Activated CD4-positive, alpha-beta T cell treated with anti-CD3 and anti-CD28 coated beads, Interleukin-10, Interleukin-2, amounts not matched to agents 100 ng/mL and 50 ng/mL, durations not matched to agents 16 hours and 8 hours (primary cell): ENCODE measurements at places on chromosomes 11 and 22.

GRCh38 chr11:22688914-22689313 is 22.5 kb downstream of the GAS2 start:
- no peak for DNase-seq

DNA sequence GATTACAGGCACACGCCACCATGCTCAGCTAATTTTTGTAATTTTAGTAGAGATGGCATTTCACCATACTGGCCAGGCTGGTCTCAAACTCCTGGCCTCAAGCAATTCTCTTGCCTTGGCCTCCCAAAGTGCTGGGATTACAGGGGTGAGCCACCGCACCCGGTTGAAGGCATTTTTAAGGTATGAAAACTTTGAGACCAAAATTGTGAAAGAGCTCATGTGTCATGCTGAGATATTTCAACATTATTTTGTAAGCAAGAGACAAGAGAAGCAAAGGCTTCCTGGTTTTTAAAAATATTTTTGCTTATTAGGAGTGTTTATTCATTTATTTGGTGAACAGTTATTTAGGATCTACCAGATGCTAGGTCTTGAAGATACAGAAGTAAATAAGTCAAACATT is 6.8 kb downstream of the NHERF4 start:
- DNase-seq = no peak

DNA sequence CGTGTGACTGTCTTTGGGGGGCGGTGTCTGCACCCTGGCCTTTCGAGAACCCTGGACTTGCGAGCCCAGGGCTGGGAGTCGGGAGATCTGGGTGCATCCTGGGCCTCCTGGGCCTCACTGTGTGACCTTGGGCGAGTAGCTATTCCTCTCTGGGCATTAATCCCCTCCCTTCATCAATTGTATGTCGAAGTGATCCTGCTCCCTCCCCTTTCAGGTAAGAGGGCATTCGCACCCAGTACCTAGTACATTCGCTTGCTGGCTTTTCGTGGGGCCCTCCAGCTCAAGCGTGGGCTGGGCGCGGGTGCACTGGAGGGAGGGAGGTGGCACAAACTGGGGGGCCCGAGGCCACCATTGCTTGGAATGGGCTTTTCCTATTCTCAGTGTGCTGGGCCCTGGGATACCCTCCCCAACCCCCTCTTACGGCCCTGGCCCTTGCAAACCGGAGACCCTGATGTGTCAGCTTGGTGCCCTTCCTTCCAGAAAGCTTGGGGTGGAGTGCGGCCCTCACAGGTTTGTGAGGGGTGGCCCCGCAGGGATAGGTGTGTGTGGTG is 530 bp downstream of the USP35 start:
- DNase-seq = no peak

DNA sequence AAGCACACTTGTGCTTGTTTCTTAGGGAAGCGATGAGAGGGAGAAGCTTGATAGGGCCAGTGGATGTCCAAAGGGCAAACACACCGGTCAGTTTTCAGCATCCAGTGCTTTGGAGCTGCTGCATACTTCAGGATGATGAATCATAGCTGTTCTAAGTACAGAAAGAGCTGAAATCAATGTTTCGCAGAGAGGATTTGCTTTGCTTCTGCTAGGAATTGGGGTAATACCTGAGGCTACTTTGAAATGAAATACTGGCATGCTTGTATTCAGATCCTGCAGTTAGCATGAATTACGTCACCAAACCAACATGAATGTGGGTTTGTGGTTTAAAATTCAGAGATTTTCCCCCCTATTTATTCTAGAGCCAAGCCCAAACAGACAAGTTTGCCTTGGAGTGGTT is 41.7 kb upstream of the SC5D start:
- DNase-seq = no peak

- peak; percentile 57 for DNase-seq
These were observed 3.6 kb downstream of the CD44 start for GRCh38 chr11:35142481-35143075.

DNA sequence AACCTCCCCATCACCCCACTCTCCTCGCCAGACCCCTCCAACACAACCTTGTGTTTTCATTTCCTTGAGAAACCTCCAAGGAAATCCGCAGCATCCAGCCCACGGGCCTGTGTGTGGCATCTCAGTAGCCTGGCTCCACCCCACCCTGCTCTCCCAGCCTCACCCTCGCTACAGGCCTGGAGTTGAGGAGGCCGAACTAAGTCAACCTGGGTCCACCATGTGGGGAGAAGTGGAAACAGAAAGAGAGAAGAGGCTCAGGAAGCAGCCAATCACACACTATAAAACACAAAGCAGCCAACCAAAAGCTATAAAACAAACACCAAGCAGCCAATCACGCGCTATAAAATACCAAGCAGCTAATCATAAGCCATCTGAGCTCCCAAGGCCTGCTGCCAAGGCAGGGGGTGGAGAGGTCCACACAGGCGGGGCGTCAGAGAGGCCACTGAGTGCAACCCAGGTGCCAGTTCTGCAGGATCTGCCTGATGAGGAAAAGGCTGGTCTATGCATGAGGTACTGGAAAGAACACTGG is 72.0 kb downstream of the MICAL3 start:
- DNase-seq = no peak

GRCh38 chr11:15826826-15827225 is 529.5 kb downstream of the SOX6 start:
- DNase-seq = peak; percentile 21

DNA sequence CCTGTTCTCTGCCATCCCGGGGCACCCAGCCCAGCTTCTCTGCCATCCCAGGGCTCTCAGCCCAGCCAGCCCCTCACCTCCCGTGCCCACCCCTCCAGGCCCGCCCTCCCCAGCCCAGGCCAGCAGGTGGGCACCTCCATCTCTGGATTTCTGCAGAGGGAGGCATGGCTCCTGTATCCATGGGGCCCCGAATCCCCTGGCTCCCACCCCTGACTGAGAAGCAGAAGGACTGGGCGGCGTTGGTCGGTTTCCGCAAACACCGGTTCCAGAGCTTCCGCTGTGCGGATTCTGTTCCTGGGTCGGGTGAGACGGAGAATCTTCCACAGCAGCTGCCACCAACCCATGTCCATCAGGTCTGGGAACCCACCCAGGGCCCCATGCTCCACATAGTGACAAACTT is 240.3 kb downstream of the BRD1 start:
- DNase-seq = no peak

GRCh38 chr11:105227363-105227762 is 87.8 kb upstream of the CARD18 start:
- DNase-seq = no peak

DNA sequence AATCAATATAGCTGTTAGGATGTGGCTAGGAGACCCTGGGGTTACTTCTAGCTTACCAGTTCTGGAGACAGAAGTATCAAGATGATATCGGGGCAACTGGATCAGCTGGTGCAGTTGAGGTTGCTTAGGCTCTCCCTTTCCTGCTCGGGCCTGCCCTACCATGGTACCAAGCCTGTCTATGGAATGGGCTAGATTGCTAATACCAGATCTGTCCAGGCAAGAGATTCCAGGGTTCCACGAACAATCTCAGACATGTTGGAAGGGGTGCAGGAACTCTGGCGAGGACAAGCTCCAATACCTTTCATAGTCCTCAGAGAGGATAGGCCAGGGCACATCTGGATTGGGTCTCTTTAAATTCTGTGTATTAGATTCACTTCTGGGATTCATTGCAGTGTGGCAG is 53.8 kb downstream of the ADM start:
- DNase-seq = no peak

GRCh38 chr22:50688448-50688847 is 15.8 kb downstream of the SHANK3 start:
- DNase-seq = no peak

- no peak for DNase-seq
These were observed 136.1 kb downstream of the EHF start for GRCh38 chr11:34757026-34757451.

- DNase-seq = no peak
These were observed 2.8 kb upstream of the USP2 start for GRCh38 chr11:119384332-119384731.

GRCh38 chr22:19463491-19464469 is 15.2 kb downstream of the UFD1 start:
- DNase-seq = no peak

- DNase-seq = no peak
These were observed 1.7 kb upstream of the JAM3 start for GRCh38 chr11:134066943-134067885.

DNA sequence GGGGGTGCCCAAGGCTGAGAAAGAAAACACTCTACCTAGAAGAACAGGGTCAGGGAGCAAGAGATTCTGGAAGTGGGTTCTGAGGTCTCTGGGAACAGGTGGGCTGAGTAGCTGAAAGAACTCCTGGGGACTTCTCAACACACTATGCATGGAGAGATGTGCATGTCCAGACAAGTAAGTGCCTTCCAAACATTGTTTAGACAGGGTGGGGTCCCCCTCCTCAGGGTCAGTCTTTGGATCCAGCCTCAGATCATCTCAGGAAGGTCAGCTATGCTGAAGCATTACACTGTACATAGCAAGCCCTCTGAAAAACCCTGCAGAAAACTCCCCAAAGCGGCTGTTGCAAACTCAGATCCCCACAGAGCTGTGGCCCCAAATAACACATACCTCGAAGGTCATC is 53.9 kb upstream of the SCUBE2 start:
- DNase-seq = no peak

GRCh38 chr22:43897751-43898261 is 6.0 kb upstream of the PNPLA5 start:
- DNase-seq = peak; percentile 35

DNA sequence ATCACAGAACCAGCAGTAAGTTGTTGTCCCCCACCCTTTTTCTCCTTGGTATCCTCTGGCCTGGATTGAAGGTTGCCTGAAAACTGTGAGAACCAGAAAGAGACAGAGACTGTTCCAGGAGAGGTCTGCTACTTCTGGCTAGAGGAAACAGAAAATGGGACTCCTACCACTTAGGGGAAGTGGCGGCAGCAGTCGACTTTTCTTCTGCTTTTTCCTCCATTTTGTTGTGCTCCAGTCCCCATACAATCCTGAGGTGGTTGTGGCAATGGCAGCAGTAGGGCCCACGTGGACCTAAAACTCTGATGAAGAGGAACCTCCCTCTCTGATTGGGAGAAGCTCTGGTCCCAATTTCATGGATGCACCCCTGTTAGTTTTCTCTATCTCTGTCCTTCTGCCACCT is 76.0 kb upstream of the SORL1 start:
- no peak for DNase-seq

GRCh38 chr22:44702479-44703198 is 635 bp downstream of the PRR5 start:
- DNase-seq = peak; percentile 15

DNA sequence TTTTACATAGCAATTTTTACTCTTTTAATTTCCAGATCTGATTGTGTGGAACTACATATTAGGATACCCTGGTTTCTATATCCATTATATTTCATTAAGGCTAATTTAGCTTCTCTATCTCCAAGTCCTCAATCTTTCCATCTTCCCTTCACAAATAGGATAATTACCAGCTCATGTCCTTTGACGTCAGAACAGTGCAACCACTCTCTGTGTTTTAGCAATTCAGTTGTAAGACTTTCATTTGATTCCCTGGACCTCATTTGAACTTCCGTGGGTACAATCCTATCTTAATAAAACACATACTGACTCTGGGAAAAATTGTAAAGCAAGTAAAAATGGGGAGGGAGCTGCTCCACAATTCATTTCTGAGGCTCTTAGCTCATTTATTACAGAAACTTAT is 52.8 kb downstream of the FAM76B start:
- DNase-seq = no peak

DNA sequence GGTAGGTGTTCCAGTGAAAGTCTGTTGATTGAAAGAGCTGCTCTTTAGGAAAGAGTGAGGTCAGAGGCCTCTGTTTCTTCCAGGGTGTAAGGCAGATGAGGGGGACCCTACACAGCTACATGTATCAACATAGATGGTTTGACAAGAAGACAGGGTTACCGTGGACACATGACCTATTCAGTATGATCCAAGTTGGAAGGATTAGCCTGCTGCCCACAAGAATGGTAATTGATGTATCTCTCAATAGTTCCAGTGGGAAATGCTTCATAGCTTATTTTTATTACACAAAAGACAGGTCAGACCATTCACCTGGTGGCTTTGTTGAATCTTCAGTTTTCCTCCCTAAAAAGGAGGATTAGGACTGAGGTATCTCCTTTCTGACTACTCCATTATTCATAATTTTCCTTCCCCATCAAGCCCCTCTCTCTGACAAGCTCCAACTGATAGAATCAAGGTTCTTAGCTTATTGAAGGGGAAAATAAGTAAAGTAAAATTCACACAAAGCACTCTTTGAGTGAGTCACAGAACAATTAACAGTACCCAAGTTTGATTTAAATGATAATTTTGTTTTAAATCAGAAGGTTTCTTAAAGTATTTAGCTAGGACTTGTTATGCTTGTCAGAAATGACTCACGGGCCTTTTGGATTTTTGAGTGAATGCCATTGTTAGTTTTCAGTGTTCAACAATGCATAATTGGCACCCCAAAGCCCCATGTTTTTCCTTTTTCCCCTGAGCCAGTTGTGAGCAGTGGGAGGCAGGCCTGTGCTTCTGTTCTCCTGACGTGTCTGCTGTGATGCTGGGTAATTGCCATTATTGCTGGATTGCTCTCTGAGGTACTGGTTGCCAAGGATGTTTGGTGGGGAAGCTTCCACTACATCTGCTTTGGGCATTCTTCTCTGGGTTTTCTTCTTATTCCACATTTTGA is 373.2 kb downstream of the DDX10 start:
- DNase-seq = no peak

- no peak for DNase-seq
These were observed 240.4 kb downstream of the DYNC2H1 start for GRCh38 chr11:103349595-103349994.

GRCh38 chr11:129696309-129696989 is 119.2 kb upstream of the TMEM45B start:
- DNase-seq = no peak

DNA sequence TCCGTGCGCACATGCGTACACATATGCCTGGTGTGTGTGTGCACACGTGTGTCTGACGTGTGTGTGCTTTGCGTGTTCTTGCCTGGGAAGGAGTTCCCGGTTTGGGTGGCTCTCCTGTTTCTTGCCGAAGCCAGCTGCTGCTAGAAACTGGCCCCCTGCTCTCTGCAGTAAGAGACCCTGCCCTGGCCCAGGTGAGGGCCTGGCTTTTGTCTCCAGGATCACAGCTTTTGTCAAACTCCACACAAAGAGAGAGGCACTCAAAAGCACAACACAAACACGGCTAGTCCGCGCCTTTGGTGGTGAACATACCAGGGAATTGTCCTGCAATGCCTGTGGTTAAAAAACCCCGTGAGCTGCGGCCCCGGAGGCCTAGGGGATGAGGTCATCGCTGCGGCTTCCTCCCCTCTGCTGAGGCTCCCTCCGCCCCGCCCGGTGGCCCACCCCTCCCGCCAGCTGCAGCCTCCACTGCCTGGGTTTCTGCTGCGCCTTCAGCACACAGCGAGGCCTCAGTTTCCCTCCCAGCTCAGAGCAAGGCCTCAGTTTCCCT is 88.9 kb downstream of the KCNQ1 start:
- peak; percentile 10 for DNase-seq

GRCh38 chr11:79498667-79499066 is 57.8 kb upstream of the TENM4 start:
- DNase-seq = no peak
